Trophoblast cell (in vitro differentiated cells and primary cell): ENCODE measurements at places on chromosomes 16 and 17.

GRCh38 chr16:28304214-28304613 lies 11.9 kb downstream of the SBK1 start:
- DNase-seq: peak; percentile 72
- no peak overlapping the region for H3K27ac ChIP-seq
- H3K36me3 ChIP-seq: peaks cover 5% of the 10 kb centered on the region
- no peaks in the 10 kb centered on the region for H3K4me1 ChIP-seq
- no peak overlapping the region for H3K4me3 ChIP-seq
- no peaks in the 10 kb centered on the region for H3K27me3 ChIP-seq

GRCh38 chr17:82212331-82213250 lies at the start of gene CCDC57:
CCDC57 (minus strand) TSS chr17:82212842; CDS start chr17:82201944, 10,898 bp downstream.
- no peaks in the 10 kb centered on the region for H3K36me3 ChIP-seq
- H3K27me3 ChIP-seq: no peaks in the 10 kb centered on the region
- peak within 1 kb of the TSS; percentile 88 for H3K4me3 ChIP-seq
- peak; percentile 84 for DNase-seq

DNA sequence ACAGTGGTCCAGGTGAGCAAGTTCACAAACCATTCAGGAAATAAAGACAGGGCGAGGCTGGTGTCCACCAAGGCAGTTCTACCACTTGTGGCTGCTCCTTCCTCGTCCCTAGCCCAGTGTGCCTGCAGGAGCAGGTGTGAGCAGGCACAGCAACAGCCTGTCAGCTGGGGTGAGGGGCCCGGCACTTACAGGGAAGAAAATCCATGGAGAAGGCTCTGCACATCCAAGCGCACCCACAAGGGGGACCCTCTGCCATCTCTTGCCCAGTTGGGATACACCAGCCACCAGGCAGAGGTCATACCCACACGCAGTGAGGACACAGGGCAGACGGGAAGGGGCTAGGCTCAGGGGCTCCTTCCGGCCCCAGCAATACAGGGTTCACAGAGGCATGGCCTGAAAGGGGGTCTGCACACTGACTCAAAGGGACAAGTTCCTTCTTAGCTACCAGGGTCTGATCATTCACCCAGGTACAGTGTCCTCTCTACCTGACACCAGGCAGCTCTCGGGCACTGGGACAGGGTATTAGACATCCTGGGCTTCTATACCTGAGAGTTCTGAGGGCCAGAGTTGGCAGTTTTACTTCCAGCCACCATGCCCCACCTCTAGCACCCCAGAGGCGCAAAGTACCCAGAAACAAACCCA lies 27.0 kb downstream of the CDIP1 start:
- no peak overlapping the region for H3K27ac ChIP-seq
- no peaks in the 10 kb centered on the region for H3K27me3 ChIP-seq
- peak; percentile 41 for DNase-seq
- H3K36me3 ChIP-seq: peaks cover 64% of the 10 kb centered on the region
- peaks cover 5% of the 10 kb centered on the region for H3K4me1 ChIP-seq
- no peak overlapping the region for H3K4me3 ChIP-seq

- no peaks in the 10 kb centered on the region for H3K27me3 ChIP-seq
- no peak overlapping the region for H3K4me3 ChIP-seq
- peak overlapping the region; percentile 27 for H3K27ac ChIP-seq
- peak; percentile 48 for DNase-seq
- H3K36me3 ChIP-seq: peaks cover 15% of the 10 kb centered on the region
Observed at GRCh38 chr17:65013613-65014391, 42.7 kb downstream of the GNA13 start.

- H3K27ac ChIP-seq: no peak overlapping the region
- no peak for DNase-seq
- H3K36me3 ChIP-seq: no peaks in the 10 kb centered on the region
- H3K4me3 ChIP-seq: no peak overlapping the region
Observed at GRCh38 chr16:74850027-74850426, 75.4 kb upstream of the FA2H start.

DNA sequence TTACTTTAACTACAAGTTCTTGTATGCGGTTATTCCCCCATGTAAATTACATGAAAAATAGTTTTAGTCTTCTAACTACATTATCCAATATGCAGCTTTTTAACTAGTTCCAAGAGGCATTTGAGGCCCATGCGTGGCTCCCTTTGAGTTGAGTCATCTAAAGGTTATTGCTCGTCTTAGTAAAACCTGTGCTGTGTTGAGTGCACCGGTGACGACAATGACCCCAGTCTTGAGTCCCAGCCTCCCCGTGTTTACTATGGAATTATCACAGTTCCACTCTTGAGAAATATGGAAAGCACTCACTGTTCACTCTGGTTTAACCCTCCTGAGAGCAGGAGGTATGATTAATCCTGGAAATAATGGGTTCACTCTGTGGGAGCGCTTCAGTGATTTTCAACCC lies 119.2 kb downstream of the PITPNC1 start:
- no peak overlapping the region for H3K27ac ChIP-seq
- no peaks in the 10 kb centered on the region for H3K27me3 ChIP-seq
- no peak overlapping the region for H3K4me3 ChIP-seq
- H3K4me1 ChIP-seq: peaks cover 3% of the 10 kb centered on the region
- no peaks in the 10 kb centered on the region for H3K36me3 ChIP-seq
- DNase-seq: no peak

- no peak overlapping the region for H3K4me3 ChIP-seq
- no peak for DNase-seq
- H3K27me3 ChIP-seq: no peaks in the 10 kb centered on the region
- H3K4me1 ChIP-seq: peaks cover 28% of the 10 kb centered on the region
Observed at GRCh38 chr16:2037647-2038381, 9.8 kb downstream of the NTHL1 start.

DNA sequence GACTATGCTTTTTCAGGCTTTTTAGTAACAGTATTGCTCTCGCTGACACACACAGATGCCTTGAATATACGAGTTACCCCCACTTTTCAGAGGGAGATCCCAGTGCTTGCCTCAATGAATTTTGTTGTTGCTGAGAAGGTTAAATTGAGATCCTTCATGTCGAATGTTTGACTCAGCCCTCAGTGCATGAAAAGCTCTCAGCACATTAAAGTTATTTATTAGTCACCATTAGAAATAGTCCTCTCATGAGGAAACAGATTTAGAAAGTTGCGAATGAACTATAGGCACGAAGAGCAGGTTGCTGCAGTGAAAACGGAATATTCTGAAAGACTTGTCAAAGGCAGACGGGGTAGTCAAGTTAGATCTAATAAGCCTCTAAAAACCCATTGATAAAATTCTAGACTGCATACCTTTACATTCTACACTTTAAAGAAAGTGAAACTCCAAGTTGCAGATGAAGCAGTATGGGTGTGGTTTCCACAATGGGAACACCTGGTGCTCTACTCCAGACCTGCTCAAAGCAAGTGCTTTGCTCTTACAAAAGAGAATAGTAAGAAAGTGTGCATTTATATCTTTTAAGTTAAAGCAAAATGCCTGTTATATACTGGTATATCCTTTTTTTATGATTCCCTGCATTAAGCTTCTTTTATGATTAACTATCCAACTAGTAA lies 238.1 kb downstream of the MAF start:
- H3K36me3 ChIP-seq: no peaks in the 10 kb centered on the region
- no peaks in the 10 kb centered on the region for H3K27me3 ChIP-seq
- H3K4me3 ChIP-seq: no peak overlapping the region

DNA sequence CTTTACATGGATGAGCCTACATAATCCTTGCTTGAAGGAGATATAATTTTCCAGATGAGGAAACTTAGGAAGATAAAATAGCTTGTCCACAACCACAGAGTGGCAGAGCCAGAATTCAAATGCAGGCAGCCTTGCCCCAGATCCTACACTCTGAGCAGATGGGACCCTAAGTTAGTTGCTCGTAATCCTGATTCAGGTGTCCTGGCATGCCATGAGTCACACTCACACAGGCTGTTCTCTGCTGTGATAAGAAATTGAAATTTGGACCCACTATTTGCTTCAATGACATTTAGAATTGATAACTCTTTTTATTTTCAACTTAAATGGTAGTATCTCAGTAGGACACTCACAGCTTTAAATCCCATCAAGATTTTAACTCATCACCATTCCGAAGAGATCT lies 150.7 kb upstream of the CACNG5 start:
- no peaks in the 10 kb centered on the region for H3K4me1 ChIP-seq
- H3K36me3 ChIP-seq: no peaks in the 10 kb centered on the region
- H3K27ac ChIP-seq: no peak overlapping the region
- no peaks in the 10 kb centered on the region for H3K27me3 ChIP-seq

DNA sequence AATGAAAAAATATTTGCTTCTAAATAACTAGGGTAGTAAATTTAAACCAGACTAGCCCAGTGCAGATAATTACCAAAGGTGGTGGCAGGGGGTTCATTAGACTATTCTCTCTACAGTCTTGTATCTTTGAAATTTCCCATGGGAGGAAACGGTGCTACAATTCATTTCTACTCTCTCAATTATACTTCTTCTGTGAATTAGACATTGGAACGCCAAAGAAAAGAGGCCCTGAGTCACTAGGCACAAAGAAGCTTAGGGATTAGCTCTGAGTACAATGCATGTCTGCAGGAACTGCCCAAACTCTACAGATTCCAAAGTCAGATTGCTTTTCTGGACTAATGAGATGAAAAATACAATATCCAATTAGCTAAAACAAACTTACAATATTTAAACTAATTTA lies 30.7 kb upstream of the ARL6IP1 start:
- H3K27ac ChIP-seq: no peak overlapping the region
- DNase-seq: no peak
- peaks cover 34% of the 10 kb centered on the region for H3K36me3 ChIP-seq
- no peaks in the 10 kb centered on the region for H3K4me1 ChIP-seq

DNA sequence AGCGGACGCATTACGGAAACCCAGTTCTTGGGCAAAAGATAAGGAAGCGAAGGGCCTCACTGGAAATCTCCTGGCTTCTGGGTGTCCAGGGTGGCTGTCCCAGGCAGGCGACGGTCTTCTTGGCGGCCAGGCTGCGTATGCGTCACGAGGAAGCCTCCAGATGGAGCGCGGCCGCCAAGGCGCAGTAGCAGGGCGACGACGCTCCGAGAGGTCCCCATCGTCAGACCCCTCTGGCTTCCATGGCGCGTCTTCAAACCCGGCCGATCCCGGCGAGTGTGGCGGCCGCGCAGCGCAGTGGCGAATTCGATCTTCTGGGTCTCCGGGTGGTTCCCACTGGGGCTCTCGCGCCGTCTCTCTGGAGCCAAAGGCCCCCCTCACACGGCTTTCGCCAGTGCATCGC lies 13.8 kb upstream of the ANKRD40CL start:
- no peaks in the 10 kb centered on the region for H3K27me3 ChIP-seq
- no peaks in the 10 kb centered on the region for H3K36me3 ChIP-seq
- no peak overlapping the region for H3K27ac ChIP-seq
- H3K4me3 ChIP-seq: no peak overlapping the region

GRCh38 chr16:79407005-79407404 lies 193.5 kb downstream of the MAF start:
- peaks cover 7% of the 10 kb centered on the region for H3K4me1 ChIP-seq
- H3K27me3 ChIP-seq: no peaks in the 10 kb centered on the region
- no peaks in the 10 kb centered on the region for H3K36me3 ChIP-seq
- no peak for DNase-seq

DNA sequence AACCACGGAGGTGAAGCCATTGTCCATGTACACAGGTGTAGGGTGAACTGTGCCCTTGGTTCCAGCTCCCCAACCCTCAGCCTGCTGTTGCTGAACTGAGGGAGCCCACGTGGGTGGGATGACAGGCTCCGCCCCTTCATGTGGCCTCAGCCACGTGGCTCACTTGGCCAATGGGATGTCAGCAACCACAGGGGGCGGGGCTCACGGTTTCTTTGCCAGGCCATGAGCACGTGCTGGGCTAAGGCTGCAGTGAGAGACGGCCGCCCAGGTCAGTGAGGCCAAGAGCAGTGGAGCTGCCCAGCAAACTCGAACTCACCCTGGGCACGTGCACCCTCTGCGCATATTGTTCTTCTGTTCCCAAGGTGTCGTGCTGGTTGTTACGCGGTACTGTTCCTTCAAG lies 282.6 kb downstream of the IRF8 start:
- H3K4me3 ChIP-seq: no peak overlapping the region
- no peaks in the 10 kb centered on the region for H3K36me3 ChIP-seq
- no peaks in the 10 kb centered on the region for H3K4me1 ChIP-seq
- no peaks in the 10 kb centered on the region for H3K27me3 ChIP-seq
- no peak overlapping the region for H3K27ac ChIP-seq

DNA sequence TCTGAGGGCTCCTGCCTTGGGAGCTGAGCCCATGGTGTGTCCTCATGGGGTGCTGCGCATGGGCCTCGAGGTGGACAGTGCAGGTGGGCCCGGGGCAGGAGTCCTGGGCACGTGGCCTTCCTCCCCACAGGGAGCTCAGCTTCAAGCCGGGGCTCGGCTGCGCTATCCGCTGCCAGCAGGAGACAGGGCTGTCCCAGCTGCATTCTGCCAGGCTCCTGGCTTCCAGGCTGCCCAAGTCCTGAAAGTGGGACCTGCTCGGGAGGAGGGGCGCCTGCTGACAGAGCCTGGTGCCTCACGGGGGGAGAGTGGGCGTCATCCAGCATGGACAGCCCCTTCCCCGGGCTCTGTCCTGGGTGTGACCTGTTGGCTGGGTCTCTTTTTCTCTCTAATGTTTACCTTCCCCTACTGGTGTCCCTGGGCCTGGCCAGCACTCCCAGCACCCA lies 7.1 kb downstream of the TRAF7 start:
- peak overlapping the region; percentile 0 for H3K4me3 ChIP-seq
- H3K4me1 ChIP-seq: peaks cover 2% of the 10 kb centered on the region
- DNase-seq: no peak
- H3K27ac ChIP-seq: no peak overlapping the region
- no peaks in the 10 kb centered on the region for H3K27me3 ChIP-seq
- peaks cover 36% of the 10 kb centered on the region for H3K36me3 ChIP-seq

- no peak for DNase-seq
- H3K27ac ChIP-seq: no peak overlapping the region
- no peak overlapping the region for H3K4me3 ChIP-seq
- H3K36me3 ChIP-seq: peaks cover 5% of the 10 kb centered on the region
Observed at GRCh38 chr17:6599364-6599763, 41.1 kb downstream of the KIAA0753 start.

GRCh38 chr17:7060165-7060891 lies 16.4 kb upstream of the SLC16A11 start:
- H3K36me3 ChIP-seq: no peaks in the 10 kb centered on the region
- no peak overlapping the region for H3K27ac ChIP-seq
- no peak overlapping the region for H3K4me3 ChIP-seq
- H3K4me1 ChIP-seq: no peaks in the 10 kb centered on the region
- no peaks in the 10 kb centered on the region for H3K27me3 ChIP-seq
- no peak for DNase-seq

GRCh38 chr17:59601130-59601529 lies 18.6 kb upstream of the CLTC start:
- H3K27me3 ChIP-seq: no peaks in the 10 kb centered on the region
- no peak overlapping the region for H3K4me3 ChIP-seq
- H3K36me3 ChIP-seq: peaks cover 7% of the 10 kb centered on the region
- H3K27ac ChIP-seq: no peak overlapping the region
- no peak for DNase-seq
- no peaks in the 10 kb centered on the region for H3K4me1 ChIP-seq
